Activated effector memory CD4-positive, alpha-beta T cell treated with anti-CD3 and anti-CD28 coated beads, Interleukin-2, amount 50 U/mL, for 16 hours (primary cell): ENCODE measurements at places on chromosomes 7 and 10.

GRCh38 chr7:120916121-120916520, 34.5 kb upstream of the ING3 start:
- no peak for DNase-seq

DNA sequence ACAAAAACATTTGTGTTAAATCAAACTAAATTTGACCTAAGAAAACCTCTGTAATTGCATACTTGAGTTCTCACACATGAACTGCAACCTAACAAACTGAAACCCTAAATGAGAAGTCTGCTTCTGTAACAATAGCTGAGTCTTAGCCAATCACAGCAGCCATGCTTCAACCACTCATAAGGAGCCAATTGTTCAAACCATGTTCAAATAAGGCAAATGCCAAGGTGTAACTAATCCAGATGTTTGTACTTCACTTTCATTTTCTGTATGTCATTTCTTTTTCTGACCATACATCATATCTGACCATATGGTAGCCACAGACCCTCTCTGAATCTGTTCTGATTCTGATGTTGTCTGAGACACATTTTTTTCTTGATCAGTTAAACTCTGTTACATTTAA, 47.5 kb upstream of the ANTXRL start:
- DNase-seq = no peak

GRCh38 chr10:22433875-22434274, 88.6 kb downstream of the SPAG6 start:
- DNase-seq = no peak

- no peak for DNase-seq
Observed at GRCh38 chr10:110784198-110784597, 87.5 kb upstream of the PDCD4 start.

- DNase-seq = no peak
Observed at GRCh38 chr10:19178675-19179074, 130.1 kb downstream of the MALRD1 start.

- DNase-seq = no peak
Observed at GRCh38 chr7:74587435-74588126, 69.9 kb upstream of the GTF2I start.

DNA sequence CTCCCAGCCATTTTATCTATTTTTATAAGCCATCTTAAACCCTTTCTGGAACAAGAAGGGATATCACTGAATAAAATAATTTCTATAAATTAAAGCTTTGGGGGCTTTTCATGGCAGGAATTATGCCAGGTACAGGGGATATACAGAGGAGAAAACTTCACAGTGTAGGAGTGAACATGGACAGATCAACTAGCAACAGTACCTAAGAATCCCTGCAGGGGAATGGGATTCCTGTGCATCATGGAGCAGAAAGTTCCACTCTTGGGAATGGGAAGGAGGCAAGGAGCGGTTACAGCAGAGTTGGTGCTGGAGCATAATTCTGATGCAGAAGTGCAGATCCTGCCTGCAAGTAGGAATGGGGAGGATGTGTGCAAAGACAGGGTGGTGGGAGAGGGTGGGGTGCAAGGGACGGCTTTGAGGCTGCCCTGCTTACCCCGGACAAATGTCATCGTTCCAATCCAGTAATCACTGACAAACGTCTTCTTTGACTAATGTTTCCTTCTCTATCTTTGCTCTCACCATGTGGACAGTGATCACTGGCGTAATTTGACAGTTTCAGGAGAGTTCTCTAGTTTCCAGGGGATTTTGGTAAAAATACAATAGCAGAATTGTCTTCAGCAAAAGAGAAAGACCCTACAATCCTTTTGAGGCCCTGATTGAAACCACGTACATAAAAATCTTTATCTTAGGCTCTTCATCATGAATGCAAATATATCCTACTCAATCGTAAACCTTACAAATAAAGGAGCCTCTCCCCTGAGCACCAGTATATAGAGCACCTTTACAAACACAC, 196.7 kb downstream of the HECW1 start:
- DNase-seq = no peak

- no peak for DNase-seq
Observed at GRCh38 chr10:71372882-71373495, 23.7 kb upstream of the CDH23 start.

GRCh38 chr10:78438907-78439809, 405.5 kb downstream of the RPS24 start:
- no peak for DNase-seq

DNA sequence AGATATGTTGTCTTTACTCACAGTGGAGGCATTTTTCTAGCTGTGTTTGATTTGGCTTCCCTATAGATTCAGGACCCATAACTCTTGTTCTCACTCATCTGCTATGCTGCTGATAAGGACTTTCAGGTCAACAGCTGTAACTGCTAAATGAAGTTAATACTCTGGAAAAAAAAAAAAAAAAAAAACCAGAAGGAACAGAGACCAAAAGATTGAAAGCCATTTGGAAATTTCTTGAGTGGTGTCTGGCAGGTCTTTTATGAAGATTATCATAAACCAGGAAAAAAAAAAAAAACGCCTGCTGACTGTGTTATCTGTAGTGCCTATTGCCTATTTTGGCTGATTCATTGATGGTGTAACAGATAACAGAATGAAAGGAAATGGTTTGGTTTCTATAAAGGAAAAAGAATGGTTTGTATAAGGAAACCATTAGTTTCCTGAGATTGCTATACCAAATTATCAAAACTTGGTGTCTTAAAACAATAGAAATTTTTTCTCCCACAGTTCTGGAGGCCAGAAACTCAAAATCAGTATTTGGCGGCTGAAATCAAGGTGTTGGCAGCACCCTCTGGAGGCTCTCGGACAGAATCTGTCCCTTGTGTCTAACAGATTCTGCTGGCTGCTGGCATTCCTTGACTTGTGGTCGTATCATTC, 60.5 kb upstream of the BET1 start:
- DNase-seq = no peak

DNA sequence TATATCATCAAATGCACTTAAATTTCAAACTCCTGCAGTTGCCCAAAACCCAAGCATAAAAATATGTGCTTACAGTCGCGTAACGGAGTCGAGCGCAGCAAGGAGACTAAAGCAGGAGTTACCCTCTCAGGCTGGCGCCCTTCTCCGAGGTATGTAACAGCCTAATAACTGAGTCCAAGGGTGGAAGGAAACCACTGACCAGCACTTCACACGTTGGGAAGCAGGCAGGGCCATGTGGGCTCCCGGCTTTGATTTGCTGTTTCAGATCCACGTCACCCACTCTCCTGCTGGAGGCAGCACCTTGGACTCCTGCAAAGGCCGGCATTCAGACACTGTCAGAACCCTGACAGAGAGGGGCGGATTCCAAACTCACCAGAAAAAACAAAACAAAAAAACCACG, 123.8 kb downstream of the DIP2C start:
- DNase-seq = no peak
